Hepatic stellate cell (primary cell): ENCODE measurements at places on chromosomes 4 and X.

DNA sequence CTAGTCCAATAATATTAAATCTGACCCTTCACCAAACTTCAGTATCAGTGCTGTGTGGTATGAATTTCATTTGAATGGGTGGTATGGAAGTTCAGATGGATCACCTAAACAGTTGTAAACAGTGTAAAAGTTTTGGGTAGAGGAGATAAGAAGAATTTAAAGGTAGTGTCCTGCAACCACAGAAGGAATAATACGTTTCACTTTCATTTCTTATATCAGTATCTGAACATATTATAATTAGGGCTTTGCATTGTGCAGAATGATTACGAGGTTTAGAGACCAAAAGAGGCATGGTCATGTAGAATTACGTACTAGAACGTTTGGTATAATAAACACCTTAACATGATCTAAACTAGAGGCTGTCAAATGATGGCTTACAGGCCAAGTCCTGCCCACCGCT is 116.1 kb downstream of the PDLIM5 start:
- no peak for DNase-seq

DNA sequence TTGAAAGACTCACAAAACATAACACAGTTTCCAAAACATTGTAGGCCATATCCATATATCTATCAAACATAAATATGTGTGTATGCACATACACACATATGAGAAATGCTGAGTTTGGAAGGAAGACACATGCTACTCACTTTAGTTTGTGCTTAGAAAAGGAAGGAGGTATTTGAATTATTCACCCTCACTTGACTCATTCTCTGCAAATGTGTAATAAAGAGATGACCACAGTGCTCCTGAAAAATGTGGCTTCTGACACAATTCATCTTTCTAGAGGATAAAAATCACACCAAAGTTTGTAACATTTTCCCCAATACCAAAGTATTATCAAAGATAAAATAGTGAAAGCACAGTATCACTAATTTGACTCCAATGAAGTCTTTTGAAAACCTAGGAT is 950.1 kb downstream of the FAT4 start:
- no peak for DNase-seq

DNA sequence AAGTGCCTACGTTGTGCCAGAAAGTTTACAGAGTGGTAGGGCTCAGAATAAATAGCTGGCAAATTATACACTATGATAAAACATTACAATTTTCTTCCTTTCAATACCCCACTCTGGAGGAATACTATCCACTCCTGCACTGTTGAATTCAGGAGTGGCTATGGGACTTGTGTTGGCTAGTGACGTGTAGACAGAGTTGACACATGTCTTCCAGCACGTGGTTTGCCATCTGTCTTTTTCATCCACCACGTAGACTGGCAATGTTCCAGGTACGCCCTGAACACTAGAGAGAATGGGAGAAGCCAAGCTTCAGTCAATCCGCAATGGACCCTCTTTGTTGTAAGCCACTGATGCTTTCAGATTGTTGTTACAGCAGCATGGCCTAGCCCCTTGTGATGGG is 168.8 kb upstream of the RBPJ start:
- DNase-seq: no peak

- DNase-seq: no peak
These were observed 61.6 kb downstream of the CHST7 start for GRCh38 chrX:46635186-46635585.

- DNase-seq: no peak
These were observed 2.3 kb downstream of the FRMPD3 start for GRCh38 chrX:107451731-107452130.

- no peak for DNase-seq
These were observed 7.4 kb upstream of the KDR start for GRCh38 chr4:55132775-55133174.

GRCh38 chr4:110359076-110359475 is 116.9 kb upstream of the ENPEP start:
- no peak for DNase-seq

GRCh38 chr4:123469245-123469644 is 72.7 kb downstream of the SPRY1 start:
- DNase-seq: no peak

DNA sequence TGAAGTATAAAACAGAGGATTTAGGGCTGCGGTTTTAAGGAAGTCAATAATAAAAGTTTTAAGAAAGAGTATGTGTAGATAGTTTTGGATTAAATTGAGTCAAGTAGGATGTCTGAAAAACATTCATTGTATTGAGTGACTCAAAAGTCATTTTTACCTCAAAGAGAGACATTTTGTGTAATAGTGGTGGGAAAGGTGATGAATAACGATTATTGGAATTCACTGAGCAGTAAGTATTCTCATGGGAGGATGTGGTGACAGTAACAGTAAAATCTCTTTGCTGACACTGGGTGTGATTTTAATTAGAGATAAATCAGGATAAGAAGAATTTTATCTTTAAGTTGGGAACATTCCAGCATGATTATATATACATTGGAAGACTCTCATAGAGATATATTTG is 233.6 kb downstream of the PDHA2 start:
- no peak for DNase-seq
